ENCODE measurements at places on chromosomes 1 and 21.
A peak's percentile ranks its signal among the peaks of the same experiment; 100 is the strongest.

GRCh38 chr21:46025113-46025770, 43.7 kb downstream of the COL6A1 start:
- DNase-seq = no peak

GRCh38 chr1:209884665-209885117, 53.3 kb upstream of the SYT14 start:
- peak; percentile 72 for DNase-seq

- no peak for DNase-seq
These were observed 1503.0 kb downstream of the KCNT2 start for GRCh38 chr1:195105281-195105680.

DNA sequence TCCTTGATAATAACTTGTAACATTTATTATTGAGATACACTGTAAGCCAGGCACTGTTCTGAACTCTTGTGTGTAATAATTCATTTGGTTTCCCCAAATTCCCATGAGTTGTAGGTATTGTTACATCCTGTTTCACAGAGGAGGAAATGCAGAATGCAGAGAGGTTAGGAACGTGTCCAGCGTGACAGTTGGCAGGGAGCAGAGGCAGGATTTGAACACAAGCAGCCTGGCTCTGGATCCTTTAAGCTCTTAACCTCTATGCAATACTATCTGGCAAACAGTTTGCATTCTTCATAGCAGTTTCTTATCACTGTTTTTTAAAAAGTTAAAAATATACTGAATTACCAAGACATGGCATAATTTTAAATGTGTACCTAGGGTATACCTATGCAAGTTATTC, 30.5 kb downstream of the EEIG2 start:
- no peak for DNase-seq

DNA sequence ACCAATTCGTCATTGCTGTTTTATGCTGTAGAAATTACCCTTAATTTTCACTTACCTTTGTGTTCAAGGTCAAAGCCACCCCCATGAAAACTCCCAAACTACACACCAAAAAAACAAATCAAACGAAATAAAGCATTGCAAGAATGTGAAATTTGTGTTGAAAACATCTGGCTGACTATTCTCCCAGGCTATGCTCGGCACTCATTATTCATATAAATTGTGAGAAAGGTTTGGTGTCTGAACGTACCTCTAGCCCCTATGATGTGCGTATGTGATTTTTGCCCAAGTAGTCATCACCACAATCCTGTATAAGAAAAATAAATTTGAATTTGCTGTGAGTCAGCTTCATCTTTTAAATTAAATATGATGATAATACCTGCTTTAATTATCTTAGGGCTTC, 34.9 kb downstream of the ADAMTS1 start:
- no peak for DNase-seq

DNA sequence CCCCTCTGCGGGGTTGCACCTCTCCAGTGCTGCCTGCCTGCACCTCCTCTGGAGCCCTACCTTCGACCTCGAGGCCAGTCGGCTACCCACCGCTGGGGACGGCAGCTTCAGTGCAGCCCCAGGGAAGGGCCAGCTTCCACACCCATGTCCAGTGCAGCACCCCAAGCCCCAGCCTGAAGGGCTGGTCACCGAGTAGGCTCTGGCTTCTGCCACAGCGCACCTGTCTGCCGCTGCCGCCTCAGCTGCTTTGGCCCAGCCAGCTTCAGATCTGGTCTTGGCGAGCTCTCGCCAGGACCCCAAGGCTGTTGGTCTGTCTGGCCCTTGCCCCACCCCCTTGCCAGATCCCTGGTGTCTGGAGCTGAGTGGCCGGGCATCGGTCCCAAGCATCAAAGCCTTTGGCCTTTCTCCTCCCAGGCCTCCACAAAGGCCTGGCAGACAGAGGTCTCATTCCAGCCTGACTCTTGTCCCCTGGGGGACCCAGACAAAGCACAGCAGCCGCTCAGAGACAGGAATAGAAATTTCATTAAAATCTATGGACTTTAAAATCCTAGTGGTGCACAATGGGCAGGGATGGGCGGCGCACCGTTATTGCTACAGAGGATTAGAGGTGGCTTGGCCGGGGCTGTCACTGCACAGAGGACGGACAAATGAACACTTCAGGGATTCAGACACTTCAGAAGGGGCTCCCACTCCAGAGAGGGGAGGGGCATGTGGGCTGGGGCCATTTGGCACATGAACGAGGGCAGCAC, 4.8 kb downstream of the CCDC24 start:
- DNase-seq = no peak

DNA sequence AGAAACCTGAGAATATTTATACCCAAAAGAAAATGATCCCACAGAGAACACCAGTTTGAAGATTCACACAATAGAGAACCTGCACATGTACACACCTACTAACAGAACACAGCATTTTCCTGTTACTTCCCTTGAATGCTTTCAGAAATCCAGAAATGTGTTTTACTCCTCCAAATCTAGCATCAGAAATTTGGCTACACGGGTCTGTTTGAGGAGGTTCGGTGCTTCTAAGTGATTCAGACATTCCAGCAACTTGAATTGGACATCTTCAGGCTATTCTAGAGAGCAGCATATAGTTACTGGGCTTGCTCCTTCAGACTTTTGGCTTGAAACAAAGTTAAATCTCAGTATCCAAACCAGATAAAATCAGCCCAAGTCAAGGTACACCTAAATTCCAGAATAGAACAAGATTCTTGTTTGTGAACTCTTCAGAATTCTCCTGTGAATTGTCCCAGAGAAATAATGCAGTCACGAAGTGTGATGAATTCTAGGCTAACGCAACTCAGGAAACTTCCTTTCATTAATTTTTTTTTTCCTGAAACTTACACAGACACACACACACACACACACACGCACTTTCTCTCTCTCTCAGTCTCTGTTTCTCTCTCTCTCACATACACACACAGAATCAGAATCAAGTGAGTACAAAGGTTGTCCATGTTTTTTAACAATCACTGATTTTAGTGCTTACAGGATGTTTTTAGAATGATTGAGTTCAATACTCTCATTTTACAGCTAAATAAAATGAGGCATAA, 278.4 kb upstream of the SNX7 start:
- no peak for DNase-seq

GRCh38 chr1:153733970-153734369, 6.1 kb downstream of the INTS3 start:
- DNase-seq = no peak

- DNase-seq = no peak
These were observed 20.2 kb upstream of the ZBTB21 start for GRCh38 chr21:42030311-42030710.

- no peak for DNase-seq
These were observed 136.0 kb downstream of the PLXNA2 start for GRCh38 chr1:208108213-208108608.

DNA sequence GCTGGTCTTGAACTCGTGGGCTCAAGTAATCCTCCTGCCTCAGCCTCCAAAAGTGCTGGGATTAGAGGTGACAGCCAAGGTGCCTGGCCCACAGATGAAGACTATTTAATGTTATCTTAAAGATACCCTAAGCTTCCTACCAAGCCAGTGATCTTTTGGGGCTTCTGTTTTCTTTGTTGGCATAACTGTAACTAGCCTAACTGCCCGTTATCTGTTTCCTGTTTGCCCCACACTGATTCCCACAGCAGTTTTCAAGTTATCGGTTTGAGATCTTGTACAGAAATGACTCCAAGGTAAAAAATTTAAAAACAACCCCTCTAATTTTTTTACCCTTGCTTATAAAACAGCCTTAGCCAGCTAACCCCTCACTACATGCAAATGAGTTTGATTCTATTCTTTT, 12.4 kb downstream of the SELL start:
- no peak for DNase-seq

DNA sequence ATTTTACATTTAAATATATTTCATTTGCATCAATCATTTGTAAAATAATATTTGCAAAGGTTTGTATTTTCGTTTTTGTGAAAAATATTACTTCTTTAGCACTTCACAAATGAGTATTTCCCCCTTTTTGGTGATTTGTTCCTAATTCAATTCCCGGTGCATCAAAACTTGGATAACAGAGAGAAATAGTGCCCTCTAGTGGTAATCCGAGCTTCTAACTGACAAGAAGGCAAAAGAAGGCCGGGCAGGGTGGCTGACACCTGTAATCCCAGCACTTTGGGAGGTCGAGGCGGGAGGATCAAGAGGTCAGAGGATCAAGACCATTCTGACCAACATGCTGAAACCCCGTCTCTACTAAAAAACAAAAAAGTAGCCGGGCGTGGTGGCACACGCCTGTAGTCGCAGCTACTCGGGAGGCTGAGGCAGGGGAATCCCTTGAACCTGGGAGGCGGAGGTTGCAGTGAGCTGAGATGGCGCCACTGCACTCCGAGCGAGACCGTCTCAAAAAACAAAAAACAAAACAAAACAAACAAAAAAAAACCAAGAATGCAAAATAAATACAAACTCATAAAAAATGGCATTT, 137.7 kb downstream of the COL11A1 start:
- peak; percentile 17 for DNase-seq

GRCh38 chr1:154351363-154352068, 26.2 kb downstream of the ATP8B2 start:
- DNase-seq = no peak

All from activated T-cell treated with anti-CD3 and anti-CD28 coated beads, Interleukin-2, amount 50 U/mL, for 48 hours (primary cell).